ENCODE measurements at places on chromosomes 2 and 18. TPM values are rescaled to one million over a fixed set of nuclear protein-coding genes. Genes with fewer than 3 reads are reported as not detected.

Gene FAM98A
- 28.7 TPM for total RNA-seq

Gene CIB4
- not detected for total RNA-seq

Gene NCKAP1
- total RNA-seq, result 112 TPM

Gene NPHP1
- total RNA-seq, result 1.9 TPM

Gene GALNT1
- 49.6 TPM for total RNA-seq

Gene ATP6V1C2
- total RNA-seq, result 0.23 TPM

Gene ANKRD62
- not detected for total RNA-seq

Gene CHST9
- total RNA-seq, result not detected

Measured in pericardium fibroblast (primary cell).